CD4-positive, alpha-beta T cell treated with Interleukin-15 for 4 hours (primary cell): ENCODE measurements at places on chromosomes 1 and 21.

DNA sequence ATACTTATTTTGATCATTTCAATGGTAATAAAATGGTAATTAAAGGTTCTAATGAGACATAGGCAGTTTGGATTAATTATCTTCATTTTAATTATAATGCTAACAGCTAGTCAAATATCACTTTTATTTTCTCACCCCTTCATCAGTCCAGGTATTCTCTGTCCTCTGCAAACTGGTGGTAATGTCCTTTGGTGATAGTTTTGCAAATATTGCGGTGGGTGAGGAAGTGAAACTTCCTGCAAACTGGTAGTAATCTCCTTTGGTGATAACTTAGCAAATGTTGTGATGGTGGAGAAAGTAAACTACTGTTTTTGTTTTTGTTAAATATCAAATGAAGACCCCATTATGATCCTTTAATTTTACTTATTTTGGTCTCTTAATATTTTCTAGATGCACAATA is 209.0 kb downstream of the AMY1C start:
- no peak for DNase-seq

DNA sequence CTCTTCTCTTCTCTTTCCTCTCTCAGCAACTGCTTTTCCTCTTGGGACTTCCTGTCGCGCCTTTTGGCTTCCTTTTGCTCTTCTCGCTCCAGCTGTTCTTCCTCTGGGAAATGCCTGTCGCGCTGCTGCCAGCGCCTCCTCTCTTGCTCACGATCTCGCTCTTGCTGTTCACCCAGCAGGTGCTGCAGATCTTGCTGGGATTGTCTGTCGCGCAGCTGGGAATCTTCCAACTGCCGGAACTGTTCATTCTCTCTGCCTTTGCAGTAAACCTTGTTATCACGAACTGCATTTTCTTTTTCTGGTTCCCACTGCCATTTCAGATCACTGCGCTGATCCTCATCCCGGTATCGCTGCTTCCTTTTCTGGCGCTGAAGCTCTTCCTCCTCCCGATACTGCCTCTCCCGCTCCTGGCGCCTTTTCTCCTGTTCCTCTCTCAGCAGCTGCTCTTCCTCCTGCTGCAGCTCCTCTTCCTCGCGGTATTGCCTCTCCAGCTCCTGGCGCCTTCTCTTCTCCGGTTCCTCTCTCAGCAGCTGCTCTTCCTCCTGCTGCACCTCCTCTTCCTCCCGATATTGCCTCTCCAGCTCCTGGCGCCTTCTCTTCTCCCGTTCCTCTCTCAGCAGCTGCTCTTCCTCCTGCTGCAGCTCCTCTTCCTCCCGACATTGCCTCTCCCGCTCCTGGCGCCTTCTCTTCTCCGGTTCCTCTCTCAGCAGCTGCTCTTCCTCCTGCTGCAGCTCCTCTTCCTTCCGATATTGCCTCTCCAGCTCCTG is 5.8 kb downstream of the TCHH start:
- no peak for DNase-seq

DNA sequence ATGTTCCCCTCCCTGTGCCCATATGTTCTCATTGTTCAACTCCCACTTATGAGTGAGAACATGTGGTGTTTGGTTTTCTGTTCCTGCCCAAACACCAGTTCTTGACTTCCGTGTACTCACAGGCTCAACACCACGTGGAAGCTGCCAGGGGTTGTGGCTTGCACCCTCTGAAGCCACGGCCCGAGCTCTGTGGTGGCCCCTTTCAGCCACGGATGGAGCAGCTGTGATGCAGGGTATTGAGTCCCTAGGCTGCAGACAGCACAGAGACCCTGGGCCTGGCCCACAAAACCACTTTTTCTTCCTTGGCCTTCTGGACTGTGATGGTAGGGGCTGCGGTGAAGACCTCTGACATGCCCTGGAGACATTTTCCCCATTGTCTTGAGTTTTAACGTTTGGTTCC is 111.6 kb downstream of the SYT14 start:
- DNase-seq, result no peak

DNA sequence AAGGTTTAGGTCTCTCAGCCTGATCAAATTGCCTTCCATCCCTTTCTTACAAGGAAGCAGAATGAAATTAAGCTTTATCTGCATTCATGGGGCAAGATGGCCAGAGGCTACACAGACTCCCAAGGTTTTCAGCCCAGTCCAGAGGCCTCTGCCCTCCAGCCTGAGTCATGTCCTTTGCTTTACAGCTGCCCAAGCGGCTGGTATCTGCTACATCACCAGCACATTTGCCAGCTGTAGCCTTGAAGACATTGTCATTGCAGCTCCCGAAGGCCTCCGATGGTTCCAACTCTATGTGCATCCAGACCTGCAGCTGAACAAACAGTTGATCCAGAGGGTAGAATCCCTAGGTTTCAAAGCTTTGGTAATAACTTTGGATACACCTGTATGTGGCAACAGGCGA is 16.0 kb downstream of the HAO2 start:
- no peak for DNase-seq

DNA sequence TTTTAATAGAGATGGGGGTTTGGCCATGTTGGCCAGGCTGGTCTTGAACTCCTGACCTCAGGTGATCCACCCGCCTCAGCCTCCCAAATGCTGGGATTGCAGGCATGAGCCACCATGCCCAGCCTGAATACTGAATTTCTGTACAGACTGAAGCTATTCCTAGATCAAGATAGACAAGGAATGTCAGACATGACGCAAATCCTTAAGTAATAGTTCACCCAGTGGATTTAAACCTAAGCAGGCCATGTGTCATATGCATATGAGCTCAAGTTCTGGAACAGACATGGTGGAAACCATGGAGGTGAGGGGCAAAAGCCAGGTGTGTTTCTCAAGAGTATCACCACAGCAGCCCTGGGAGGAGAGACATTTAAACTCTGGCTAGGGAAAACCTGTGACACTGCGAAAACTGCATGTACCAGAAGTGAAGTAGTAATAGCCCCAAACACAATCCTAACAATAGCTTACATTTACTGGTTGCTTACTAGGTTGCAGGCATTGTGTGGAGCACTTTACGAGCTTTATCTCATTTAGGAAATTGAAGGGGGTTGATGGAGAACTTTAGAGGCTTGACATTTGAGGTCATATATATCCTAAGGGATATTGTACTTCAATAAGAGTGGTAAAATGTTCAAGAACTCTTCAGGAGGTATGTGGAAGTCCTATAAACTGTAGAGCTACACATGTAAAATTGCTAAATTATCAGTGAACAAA is 31.7 kb upstream of the MAN1A2 start:
- DNase-seq, result no peak

DNA sequence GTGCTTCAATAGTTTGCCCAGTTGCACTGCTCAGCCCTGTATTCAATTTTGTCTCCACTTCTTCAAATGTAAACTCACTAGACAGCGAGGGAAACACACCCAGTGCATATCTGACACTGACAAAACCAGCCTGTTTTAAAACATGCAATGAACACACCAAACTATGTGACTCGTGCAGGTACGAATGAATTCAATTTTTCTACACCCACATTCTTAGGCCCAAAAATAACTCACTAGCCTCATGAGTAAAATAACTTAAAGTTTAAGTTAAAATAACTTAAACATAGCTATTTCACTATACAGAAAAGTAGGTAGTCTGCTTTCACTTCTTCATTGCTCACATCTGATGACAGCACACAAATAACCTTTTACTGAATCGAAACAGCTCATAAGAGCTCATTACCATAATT is 21.1 kb downstream of the TTC13 start:
- DNase-seq, result no peak
